Hair follicular keratinocyte (primary cell): ENCODE measurements at places on chromosomes 7 and 10. TPM values are rescaled to one million over a fixed set of nuclear protein-coding genes. Genes with fewer than 3 reads are reported as not detected.

NUTM2D gene
- total RNA-seq = 1.8 and 1.9 TPM in 2 replicates

TWIST1 gene
- total RNA-seq = 0.34 TPM in 1 of 2 replicates, not detected in the other

PRF1 gene
- total RNA-seq = not detected in 2 replicates

UPK3BL2 gene
- total RNA-seq = 2.3 and 2.7 TPM in 2 replicates

FOXL3 gene
- total RNA-seq = not detected in 2 replicates

VSTM4 gene
- 0.11 TPM in 1 of 2 replicates, not detected in the other for total RNA-seq

CREB3L2 gene
- total RNA-seq = 16.3 and 19.9 TPM in 2 replicates

CYP2C19 gene
- total RNA-seq = not detected in 2 replicates

GPR26 gene
- not detected in 2 replicates for total RNA-seq

DUSP5 gene
- total RNA-seq = 87.9 and 109 TPM in 2 replicates

SCIN gene
- total RNA-seq = not detected in 2 replicates

FAM221A gene
- total RNA-seq = 0.08 and 0.23 TPM in 2 replicates

HOXA1 gene
- total RNA-seq = 9.6 and 12.1 TPM in 2 replicates

FKBP9 gene
- total RNA-seq = 153 and 238 TPM in 2 replicates

NPTX2 gene
- total RNA-seq = 0.47 and 3.6 TPM in 2 replicates

ADCY1 gene
- 0.16 and 2.5 TPM in 2 replicates for total RNA-seq

SPDYE16 gene
- not detected in 2 replicates for total RNA-seq

SYT15 gene
- total RNA-seq = under 0.01 and 0.08 TPM in 2 replicates

MACC1 gene
- 0.86 and 1.4 TPM in 2 replicates for total RNA-seq

TDRD1 gene
- 0.31 and 0.76 TPM in 2 replicates for total RNA-seq

PTPRN2 gene
- total RNA-seq = 0.04 TPM in 1 of 2 replicates, not detected in the other

ADRA2A gene
- not detected in 2 replicates for total RNA-seq

SFRP5 gene
- total RNA-seq = not detected in 2 replicates

HKDC1 gene
- total RNA-seq = 0.08 and 0.27 TPM in 2 replicates

INMT gene
- total RNA-seq = not detected in 2 replicates

LARP4B gene
- total RNA-seq = 27.4 and 33.3 TPM in 2 replicates

TCERG1L gene
- total RNA-seq = 0.19 and 0.31 TPM in 2 replicates

PAX4 gene
- not detected in 2 replicates for total RNA-seq

PTN gene
- 0.23 TPM in 1 of 2 replicates, not detected in the other for total RNA-seq

MMS19 gene
- total RNA-seq = 96.5 and 110 TPM in 2 replicates

ATOH7 gene
- total RNA-seq = 0.15 TPM in 1 of 2 replicates, not detected in the other

GIMAP4 gene
- not detected in 2 replicates for total RNA-seq

OPALIN gene
- total RNA-seq = not detected in 2 replicates

AGBL3 gene
- 0.46 and 1.0 TPM in 2 replicates for total RNA-seq

WEE2 gene
- not detected in 2 replicates for total RNA-seq

TFEC gene
- total RNA-seq = not detected in 2 replicates
